T-helper 9 cell (primary cell): ENCODE measurements at places on chromosomes 4 and X.

DNA sequence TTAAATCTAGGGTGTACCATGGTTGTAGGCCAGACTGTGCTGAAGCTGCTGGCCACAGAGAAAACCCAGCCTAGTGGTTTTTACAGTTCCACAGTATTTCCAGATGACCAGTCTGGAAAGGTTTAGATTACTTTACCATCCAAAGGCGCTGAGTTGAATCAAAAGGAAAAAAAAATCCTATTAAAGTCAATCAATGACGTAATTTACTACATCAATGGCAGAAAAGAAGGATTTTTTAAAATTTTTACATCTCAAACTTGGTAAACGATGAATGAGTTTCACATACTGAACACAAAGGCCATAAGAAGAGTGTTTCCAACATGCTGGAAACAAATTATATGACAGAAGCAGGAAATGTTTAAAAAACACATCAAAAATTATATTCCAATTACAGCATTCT, 130.6 kb upstream of the ETNPPL start:
- DNase-seq, result no peak

- DNase-seq, result no peak
These were observed 7.5 kb downstream of the GPR143 start for GRCh38 chrX:9758021-9758638.

- DNase-seq, result no peak
These were observed 199.9 kb downstream of the PCDH7 start for GRCh38 chr4:30920043-30920442.

- DNase-seq, result no peak
These were observed 1.3 kb downstream of the SCRG1 start for GRCh38 chr4:173397604-173398003.

DNA sequence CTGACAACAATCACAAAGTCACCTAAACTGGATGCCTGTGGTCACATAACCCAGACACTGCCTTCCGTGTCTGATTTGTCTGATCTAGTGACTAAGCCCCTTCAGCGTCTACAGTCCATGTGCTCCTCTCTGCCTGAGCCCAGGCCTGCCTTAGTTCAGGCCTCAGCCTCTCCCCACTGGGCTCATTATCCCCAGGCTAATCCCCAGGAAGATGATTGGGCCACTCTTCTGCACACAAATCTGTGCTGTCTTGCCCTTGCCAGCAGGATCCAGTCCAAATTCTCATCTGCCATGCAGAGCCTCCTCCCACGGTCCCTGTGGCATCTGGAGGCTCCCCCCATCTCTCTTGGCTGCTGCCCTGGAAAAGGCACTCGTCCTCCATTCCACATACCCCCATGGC, 96.5 kb downstream of the SLC2A9 start:
- DNase-seq, result no peak

DNA sequence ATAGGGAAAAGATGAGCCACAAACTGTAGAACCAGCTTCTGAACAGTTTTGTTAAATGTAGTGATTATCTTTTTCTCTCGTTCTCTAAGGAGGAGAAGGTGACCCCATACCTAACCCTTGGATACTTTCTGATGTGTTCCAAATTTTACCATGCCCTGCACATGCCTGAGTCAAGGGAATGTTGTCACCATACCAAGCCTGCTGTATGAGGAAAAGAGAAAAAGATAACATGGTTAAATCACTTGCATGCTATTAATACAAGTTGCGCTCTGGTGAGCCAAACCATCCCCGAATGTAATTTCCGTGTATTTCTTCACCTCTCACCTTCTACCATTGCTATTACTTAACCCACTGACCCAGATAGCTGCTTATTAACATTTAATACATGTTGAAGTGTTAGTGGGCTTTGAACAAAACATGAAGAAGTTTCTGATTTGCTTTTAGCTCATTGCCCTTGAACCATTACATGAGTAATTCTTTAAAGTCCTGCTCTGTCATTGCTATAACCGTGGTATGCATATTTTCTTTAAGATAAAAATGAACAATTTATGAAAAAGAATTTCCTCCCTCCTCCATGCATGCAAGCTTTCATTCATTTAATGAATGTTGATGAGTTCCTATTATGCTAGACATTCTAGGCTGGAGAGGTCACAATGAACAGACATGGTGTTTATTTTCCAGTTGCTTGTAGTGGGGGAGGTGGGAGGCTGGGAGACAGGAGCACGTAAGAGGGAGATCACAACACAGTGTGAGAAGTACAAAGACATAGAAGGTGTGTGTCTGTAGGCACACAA, 13.6 kb upstream of the KIT start:
- DNase-seq, result no peak

DNA sequence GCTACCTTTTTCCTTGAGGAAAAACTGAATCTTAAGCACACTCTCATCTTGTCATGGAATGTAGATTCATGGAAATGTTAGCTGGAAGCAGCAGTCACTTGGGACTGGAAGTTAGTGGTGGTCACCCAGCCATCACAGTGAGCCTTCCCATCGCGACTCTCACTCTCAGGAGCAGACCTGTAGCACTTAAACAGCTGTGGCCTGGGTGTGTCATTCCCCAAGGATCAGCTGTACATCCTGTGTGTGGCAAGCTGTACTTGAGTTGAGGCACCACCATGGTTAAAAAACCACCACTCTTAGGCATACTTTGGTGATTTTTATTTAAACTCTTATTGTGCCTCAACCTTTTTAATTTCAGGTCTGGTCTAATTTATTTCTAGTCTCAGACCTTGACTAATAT, 46.7 kb downstream of the JADE1 start:
- DNase-seq, result no peak

GRCh38 chr4:89055157-89056080, 1.6 kb downstream of the FAM13A start:
- no peak for DNase-seq

DNA sequence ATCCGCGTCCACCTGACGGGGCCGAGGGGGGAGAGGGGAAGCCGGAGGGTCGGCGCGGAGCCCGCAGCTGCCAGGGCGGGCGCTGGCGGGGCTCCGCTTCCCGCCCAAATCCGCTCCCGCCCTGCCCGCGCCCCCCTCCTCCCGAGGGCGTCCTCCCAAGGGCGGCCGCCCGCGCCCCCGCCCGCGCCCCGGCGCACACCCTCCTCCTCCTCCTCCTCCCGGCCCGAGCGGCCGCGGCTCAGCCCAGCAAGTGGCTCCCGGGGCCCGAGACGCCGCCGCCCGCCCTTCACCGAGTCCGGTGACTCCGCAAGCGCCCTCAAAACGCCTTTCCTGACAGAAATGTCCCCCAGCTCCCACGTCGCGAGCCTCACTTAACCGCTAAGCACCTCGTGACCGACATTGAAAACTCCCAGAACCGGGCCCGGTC, 487 bp downstream of the HMGB2 start:
- peak; percentile 38 for DNase-seq

DNA sequence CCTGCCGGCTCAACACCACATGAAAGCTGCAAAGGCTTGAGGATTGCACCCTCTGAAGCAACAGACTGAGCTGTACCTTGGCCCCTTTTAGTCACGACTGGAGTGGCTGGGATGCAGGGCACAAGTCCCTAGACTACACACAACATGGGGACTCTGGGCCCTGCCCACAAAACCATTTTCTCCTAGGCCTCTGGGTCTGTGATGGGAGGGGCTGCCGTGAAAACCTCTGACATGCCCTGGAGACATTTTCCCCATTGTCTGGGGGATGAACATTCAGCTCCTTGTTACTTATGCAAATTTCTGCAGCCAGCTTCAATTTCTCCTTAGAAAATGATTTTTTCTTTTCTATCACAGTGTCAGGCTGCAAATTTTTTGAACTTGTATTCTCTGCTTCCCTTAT, 123.5 kb upstream of the SMARCAD1 start:
- no peak for DNase-seq
